ENCODE measurements at places on chromosomes 12 and 14.

- DNase-seq: no peak
These were observed 15.2 kb upstream of the WNT5B start for GRCh38 chr12:1613860-1614259.

DNA sequence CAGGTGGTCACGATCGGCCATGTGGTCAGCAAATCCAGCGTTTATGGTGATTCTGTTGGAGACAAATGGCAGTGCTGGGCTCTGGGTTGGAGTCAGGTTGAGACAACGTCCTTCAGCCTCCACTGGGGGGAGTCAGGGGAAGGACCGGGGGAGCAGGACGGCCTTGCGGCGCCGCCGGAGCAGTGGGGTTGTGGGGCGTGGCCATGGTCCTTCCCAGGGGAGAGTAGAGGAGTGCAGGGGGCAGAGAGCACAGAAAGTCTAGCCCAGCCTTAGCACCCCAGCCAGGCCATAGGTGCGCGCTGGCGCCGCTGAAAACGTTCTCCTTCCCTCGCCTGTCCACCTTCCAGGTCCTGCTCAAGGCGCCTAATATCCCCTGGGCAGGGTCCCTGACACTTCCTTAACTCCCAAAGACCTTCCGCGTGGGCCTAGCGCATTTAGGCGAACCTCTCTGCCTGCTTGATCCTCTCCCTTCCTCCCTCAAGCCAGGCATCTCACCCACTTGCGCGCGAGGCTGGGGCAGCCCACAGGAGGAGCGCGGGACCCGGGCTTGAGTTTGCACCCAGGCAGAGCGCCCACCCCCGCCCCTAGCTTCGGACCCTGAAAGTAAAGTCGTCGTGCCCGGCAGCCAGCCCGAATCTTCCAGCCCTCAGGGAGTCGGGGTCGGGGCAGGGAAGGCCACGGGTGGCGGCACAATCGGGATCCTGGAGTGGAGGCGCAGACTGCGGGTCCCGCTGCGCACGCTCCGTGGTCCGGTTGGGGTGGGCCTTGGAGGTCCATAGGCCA lies 3.1 kb upstream of the KIF26A start:
- peak; percentile 77 for DNase-seq

- no peak for DNase-seq
These were observed 104.0 kb downstream of the CCDC91 start for GRCh38 chr12:28294300-28294699.

DNA sequence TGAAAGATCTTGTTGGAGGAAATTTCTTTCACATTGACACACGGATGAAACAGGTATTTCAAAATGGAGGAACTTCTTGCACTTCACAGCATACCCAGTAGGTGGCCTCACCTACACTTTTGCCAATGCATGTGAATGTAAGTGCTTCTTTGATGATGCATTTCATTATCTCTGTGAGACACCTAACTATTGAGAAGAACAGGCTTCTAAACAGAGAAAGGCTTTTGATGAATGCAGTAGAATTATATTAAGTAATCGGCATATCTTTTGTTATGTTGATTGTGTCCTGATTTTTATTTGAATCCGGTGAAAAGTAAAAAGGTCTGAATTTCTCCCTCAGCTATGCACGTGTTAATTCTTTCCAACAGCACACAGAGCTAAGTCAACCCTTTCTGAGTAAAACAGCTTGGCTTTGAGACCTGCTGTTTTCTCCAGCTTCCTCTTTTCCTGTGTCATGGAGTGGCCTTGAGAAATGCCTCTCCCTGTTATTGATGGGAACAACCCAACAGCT lies 399.0 kb downstream of the NAV3 start:
- DNase-seq: peak; percentile 58

DNA sequence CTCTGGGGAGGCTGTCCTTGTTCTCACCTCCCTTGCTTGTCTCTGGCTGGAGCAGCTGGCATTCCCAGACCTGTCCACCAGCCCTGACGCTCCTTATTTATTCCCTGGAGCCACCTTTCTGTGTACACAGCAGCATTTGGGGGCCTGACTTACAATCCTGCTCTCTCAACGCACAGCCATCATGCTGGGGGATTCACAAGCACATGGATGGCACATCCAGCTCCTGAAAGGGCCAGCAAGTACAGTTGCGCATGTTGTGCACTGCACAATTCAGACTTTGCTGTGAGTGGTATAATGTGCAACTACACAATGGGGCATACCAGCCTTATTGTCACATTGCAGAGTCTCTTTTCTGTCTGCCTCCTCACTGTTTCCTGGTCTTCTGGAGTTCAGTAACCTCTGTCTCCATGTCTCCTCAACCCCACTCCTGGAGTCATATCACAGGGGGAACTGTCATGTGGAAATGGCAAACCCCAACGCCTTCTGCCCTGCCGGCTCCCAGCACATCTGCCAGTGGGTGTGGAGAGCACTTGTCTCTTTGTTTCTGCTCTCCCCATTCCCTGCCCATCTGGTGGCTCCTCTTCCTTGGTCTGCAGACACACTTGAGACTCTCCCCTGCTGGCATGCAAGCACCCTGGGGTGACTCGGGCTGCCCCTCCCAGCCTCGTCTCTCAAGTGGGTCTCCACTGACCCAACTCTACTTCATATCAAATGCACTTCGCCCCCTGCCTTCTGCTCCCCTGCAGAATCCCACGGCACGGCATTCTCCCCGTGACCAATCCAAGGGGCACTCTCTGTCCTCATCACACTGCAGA lies 41.2 kb upstream of the MEG3 start:
- DNase-seq: no peak

DNA sequence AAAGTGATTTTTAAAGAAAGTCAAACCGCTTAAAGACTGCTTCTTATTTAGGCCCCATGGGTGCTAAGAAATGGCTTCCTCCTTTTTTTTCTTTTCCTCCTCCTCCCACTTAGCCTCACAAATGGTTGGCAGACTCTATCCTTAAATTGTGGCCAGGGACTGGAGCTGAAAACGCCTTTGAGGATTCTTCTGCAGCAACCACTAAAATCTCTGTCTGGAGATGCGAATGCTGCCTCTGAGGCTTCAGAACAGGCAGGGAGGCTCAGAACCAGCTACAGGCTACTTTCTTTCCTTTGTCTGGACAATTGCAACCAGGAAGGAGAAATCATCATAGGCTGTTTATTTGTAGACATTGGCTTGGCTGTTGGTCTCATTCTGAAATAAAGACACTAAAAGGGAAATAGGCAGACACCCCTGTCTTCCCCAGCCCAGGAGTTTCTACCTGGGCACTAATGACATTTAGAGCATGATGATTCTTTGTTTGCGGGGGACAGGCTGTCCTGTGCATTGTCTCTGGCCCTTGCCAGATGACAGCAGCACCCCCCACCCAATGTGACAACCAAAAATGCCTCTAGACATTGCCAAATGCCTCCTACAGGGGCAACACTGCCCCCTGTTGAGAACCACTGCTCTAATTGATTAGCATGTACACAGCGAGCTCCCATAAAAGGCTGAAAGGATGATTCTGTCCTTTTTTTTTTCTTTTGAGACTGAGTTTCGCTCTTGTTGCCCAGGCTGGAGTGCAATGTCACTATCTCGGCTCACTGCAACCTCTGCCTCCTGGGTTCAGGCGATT lies 50.3 kb downstream of the MAP1LC3B2 start:
- DNase-seq: no peak

DNA sequence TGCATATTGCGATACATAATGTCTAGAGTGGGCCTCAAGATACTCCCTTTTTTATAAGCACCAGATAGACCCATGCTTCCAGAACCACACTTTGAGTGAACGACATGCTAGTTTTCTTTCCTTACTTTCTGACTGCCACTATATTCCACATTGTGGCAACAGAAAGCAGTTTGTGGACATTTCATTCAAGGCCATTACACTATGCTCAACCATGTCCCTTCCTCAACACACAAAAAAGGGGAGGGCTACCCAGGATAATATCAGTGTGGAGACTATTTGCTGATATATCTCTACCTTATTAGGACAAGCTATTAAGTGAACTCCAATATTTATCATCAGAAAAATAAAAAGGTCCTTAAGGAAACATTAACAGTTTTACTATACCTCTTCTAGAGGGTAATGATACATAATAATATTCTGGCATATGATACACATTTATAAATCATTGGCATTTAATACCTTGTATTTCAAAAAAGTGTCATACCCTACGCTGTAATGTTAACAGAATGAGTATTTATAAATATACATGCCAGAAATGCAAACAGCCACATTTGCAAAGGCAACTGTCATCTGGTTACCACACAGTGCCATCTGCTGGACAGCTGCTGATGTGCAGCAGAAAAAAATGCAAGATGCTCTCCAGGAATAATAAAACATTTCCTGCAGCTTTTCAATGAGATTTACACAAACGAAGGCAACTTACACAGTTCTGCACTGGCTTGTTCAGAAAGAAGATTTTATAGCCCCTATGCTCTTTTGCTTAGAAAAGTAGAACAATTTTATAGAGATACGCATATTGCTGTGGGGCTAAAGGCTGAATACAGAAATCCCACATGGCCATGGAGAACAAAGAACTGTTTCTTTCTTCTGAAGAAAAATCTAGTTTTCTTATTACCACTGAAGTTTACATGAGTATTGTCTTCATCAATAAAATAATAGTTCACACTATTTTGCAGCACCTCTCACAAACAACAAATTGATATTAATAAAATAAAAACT lies 182.2 kb upstream of the GRIP1 start:
- peak; percentile 66 for DNase-seq

- DNase-seq: no peak
These were observed 33.2 kb upstream of the PPP1R13B start for GRCh38 chr14:103880348-103881267.

DNA sequence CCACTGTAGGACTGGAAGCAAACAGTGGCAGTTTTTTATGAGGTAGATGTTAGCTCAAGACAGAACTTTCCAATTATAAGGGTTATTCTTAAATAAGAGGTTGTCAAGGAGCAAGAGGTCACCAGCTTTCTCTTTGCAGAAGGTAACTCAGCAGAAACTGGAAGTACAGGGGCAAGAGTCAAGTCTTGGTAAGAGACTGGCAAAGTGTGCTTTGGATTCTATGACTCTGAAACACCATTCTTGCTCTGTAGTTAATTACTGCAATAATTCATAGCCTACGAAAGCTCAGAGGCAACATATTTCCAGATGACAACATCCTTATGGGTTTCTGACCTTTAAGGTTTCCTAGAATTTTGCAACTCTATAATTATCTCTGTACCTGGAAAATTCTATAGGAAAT lies 51.3 kb downstream of the RMST start:
- DNase-seq: no peak

DNA sequence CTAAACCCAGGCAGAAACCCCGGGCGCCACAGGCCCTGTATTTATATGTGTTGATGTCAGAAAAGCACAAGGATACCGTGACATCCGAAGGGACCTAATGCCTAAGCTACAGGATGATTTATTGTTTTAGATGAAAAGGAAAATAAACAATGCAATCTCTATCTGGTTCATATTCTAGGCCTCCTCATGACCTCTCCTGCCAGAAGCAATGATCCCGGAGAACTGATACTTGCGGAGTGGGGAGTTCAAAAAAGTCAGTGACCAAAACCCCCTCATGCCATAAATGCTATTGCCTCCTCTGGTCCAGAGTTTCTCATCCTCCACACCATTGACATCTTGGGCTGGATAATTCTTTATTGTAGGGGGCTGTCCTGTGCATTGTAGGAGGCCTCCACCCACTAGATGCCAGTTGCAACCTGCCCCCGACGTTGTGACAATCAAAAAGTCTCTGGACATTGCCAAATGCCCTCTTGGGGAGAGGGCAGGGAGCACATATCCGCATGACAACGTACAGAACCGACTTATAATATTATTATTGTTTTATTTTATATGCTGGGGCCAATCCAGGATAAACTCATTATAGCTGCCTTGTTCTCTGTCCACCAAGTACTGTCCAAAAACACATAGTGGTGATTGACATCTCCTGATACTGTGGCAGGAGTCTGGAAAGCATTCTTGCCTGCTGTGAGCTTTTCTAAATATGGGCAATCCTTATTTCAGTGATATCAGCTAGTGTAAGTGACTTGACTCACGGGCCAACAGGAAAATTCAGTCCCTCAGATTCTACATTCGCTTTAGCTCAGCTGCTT lies 1.1 kb upstream of the CSRP2 start:
- DNase-seq: no peak

DNA sequence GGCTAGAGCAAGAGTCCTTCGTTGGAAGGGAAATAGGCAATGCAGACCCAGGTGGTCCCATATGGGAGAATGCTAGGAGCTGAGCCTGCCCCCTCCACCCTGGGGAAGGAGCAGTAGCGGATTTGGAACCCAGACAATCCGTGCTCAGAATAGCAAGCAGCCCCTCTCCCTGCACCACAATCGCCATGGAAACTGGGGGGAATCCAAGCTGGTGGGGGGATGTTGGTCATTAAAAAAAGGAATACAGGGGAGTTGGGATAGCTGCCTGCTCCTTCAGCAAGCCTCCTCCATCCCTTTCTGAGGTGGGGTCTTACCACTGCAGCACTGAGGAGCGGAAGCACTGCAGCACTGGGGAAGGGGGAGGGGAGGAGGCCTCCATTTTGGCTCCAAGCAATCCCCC lies 2.9 kb downstream of the RND1 start:
- no peak for DNase-seq

DNA sequence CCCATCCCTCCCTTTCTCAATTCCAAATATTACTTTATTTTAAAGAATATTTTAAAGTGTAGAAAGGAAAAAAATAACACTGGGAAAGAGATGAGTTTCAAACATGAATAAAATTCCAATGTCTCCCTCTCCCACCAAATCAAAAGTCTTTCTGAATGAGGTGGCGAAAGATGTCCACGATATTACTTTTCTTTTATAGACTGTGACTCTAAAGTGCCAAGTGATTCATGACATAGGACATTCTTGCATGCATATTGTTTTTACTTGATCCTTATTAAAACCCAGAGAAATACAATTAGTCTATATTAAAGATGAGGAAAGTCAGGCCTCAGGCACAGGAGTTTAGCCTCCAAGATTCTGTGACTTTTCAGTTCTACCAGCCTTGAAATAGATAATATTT lies 16.0 kb upstream of the LUM start:
- DNase-seq: no peak

DNA sequence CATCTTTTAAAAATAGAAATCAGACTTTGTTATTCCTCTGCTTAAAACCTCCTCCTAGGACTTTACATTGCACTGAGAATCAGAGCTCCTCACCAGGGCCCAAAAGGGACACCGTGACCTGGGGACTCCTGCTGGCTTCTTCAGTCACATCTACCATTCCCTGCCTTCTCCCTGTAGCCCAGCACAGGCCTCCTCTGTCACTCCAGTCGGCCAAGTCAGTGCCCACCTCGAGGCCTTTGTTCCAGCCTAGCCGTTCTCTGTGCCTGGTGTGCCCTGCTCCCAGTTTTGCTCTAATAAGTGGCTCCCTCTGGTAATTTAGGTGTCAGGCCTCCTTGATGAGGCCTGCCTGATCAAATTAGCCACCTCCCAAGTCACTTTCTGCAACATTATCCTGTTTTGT lies 27.4 kb downstream of the CRADD start:
- DNase-seq: peak; percentile 54

Measured in SK-N-DZ (cell line).